Stimulated activated CD8-positive, alpha-beta memory T cell treated with anti-CD3 and anti-CD28 coated beads, Interleukin-7, amount 100 ng/mL, for 1 hour (primary cell): ENCODE measurements at places on chromosomes 7 and 10.
A peak's percentile ranks its signal among the peaks of the same experiment; 100 is the strongest.

DNA sequence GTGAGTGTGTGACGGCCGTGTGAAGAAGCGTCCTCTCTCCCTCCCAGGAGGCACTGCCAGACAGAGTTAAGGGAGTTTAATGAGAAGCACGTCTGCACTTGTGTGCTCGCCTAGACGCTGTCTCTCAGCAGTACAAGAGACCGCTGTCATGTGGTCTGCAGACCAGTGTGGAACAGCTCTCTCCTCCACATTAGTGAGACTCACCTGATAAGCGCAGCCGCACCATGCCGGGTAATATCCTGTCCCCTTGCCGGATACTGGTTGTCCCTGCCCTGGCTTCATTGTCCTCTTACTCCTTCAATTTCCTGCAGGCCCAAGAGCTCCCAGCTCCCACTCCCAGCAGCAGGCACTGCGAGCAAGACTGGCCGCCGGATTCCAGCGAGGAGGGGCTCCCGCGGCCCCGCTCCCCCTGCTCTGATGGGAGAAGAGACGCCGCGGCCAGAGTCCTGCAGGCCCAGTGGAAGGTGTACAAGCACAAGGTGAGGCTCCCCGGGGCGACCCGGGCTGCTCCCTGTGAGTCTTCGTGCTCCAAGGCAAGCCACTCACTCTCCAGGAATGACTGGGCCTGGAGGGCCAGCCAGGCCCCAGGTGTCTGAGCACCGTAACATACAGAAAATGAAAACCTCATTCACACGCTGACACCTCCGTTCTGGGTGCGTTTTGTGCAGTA is 33.5 kb upstream of the TTYH3 start:
- DNase-seq = no peak

DNA sequence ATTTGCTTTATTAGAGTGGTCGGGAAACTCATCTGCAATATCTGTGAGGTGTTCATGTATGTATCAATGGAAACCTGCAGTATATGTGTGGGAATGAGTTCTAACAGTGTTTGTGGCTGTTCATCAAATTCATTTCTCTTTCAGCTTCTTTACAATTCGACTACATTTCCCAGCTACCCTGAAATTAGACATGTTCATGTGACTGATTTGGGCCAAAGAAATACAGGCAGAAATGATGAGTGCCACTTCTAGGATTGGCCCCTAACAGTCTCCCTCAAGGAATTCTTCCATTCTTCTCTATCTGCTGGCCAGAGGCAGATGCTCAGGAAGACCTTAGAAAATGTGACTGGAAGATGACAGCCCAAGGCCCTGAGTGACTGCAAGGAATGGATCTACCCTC is 114.8 kb upstream of the WAC start:
- DNase-seq = no peak

DNA sequence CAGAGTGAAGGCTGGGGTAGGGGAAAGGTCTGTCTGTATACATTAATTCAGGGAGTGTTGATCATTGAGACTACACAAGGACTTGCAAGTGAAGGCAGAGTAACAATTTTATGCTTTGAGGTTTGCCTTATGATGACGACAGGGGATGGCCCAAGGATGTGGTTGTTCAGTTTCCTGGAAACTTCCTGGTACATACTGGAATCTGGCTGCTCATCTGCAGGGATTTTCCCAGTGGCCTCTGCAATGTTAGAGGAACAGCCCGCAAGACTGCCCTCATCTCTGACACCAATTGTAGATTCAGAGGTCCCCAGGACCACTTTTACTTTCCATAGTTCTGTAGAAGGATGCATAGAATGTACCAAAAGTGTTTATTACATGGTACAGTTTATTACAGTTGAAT is 189.6 kb downstream of the TMEM178B start:
- DNase-seq = no peak

DNA sequence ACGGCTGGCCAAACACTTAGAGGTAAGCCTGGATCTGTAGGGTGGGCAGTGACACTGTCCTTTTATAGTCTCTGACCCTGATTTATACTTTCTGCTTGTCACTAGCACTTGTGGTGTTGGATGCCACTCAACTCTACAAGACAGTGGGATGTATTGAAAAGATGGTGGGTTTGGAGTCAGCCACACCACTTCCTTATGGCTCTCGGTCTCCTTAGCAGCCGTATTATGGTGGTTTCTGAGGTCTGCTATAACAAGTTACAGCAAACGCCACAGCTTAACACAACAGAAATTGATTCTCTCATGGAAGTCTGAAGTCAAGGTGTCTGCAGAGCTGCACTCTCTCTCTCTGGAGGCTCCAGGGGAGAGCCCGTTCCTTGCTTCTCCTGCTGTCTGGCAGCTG is 14.7 kb downstream of the ITIH2 start:
- no peak for DNase-seq

DNA sequence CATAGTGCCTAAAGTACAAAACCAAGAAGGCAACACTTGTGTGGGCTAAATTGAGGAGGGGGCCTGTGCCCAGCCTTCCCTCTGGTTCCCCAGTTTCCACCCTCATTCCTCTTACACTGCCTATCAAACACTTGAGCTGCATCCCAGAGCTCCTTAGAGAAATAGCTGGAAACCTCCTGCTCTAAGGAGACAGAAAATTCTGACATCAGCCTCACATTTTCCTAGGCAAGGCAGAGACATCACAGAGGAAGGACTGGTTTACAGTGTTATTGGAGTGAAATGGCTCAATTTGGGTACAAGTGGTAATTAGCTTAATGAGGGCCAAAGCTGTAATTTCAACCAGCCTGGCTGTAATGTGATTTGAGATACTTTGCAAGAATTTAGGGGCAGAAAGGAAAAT is 192.3 kb upstream of the AOAH start:
- DNase-seq = no peak

DNA sequence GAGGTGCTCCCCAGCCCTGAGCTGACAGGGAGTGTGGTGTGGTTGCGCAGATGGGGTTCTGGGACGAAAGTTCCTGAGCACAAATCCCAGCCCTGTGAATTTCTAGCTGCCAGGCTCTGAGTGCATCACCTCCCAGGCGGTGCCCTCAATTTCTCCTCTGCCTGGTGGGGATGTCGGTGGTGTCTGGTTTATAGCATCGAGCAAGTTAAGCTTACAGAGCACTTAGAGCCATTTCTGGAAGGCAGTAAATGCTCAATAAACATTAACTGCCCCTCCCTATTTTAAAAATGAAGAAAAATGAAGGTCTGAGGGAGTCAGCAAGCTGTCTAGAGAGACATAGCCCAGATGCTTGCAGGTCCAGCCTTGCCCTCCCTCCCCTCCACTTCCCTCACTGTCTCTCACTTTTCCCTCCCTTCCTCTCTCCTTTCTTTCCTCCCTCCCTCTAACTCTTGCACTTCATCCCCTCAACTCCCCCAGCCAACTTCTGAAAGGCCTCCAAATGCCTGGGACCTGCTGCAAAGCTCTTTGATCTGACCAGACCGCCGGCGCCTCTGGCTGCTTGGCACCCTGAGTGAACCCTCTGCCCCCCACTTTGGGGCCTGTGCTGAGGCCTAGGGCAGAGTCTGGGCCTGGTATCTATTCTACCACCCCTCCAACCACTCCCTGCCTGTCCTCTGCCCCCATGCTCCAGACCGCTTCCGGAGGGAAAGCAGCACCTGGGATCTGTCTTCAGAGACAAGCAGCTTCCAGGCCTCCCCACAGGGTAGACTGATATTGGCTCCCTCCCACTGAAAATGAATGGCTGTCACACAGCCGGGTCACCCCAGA is 438.3 kb downstream of the RPS24 start:
- no peak for DNase-seq

GRCh38 chr7:148156233-148156632 is 434.3 kb upstream of the C7orf33 start:
- no peak for DNase-seq

DNA sequence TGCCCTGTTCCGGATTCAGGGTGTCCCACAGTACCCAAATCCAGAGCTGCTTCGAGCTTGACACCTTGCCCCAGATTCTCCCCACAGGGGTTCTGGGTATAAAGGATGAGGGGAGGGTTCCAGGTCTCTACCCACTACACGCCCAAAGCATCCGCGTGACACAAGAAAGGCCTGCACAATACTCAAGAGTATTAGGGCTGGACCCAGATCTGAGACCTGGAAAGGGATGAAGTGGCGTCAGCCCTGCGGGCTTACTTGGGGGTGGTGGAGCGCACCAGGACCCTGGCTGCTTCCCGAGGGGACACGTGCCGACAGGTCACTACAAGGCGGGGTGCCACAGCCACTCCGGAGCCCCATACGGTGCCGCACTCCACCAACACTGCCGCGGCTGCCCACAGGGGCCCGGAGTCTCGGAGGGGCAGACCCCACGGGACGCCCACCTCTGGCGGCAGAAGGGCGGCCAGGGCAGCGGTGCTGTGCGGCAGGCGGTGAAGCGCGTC is 1.3 kb downstream of the TYSND1 start:
- DNase-seq = no peak

- no peak for DNase-seq
Measured at GRCh38 chr10:32144817-32145688, 88.8 kb upstream of the KIF5B start.

DNA sequence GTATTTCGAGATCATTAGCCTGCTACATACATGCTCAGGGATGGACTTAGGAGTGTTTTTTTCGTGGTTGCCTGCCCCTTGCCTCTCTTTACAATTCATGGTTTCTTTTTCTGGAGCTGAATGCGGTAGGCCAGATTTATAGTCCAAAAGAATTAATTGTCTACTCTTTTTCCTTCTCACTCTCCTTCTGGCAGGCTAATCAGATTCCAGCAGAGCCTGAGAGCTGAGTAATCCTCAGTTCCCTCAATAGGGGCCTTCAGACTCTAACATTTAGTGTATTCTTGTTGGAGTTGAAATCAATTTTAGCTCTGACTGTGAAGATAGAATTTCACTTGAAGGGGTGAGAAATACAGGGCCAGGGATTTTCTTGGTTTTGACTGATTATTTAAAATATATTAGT is 16.4 kb downstream of the SORCS3 start:
- no peak for DNase-seq

- DNase-seq = peak; percentile 53
Measured at GRCh38 chr10:13659887-13660550, 73.3 kb downstream of the PRPF18 start.

- no peak for DNase-seq
Measured at GRCh38 chr7:155683098-155683497, 38.6 kb downstream of the RBM33 start.

DNA sequence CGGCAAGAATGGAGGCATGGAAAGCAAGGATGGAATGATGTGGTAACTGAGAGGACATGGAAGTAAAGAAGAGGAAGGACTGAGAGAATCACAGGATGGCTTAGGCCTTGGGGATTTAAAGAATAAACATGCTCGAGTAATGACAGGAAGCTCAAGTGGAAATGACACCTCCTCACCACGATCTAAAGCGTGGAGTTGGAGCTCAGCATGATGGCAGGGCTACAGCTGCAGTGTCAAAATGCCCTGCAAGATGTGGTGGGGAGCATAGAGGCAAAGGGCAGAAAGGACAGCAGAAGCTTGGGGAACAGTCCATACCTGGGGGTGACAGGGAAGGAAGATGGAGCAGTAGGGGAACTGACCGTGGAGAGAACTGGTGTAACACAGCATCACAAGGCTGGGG is 229.5 kb upstream of the PLXNA4 start:
- no peak for DNase-seq

GRCh38 chr10:118753331-118754228 is 1.2 kb downstream of the CACUL1 start:
- no peak for DNase-seq

GRCh38 chr7:1106793-1107421 is 19.0 kb downstream of the GPER1 start:
- DNase-seq = no peak
